ENCODE measurements at places on chromosomes 7 and 10. TPM values are rescaled to one million over a fixed set of nuclear protein-coding genes. Genes with fewer than 3 reads are reported as not detected.
A peak's percentile ranks its signal among the peaks of the same experiment; 100 is the strongest.

ZNF853 gene
- 8.7 TPM for total RNA-seq

CCDC146 gene
- 35.7 TPM for total RNA-seq

RPEL1 gene
- not detected for total RNA-seq

SH3PXD2A gene
- 10.8 TPM for total RNA-seq

RBAK gene
- total RNA-seq: 9.4 TPM

GET4 gene
- 141 TPM for total RNA-seq

TSPAN15 gene
- total RNA-seq: 35.3 TPM

GRCh38 chr10:15313843-15314242 is 57.2 kb downstream of the FAM171A1 start:
- H3K36me3 ChIP-seq: no peaks in the 10 kb centered on the region
- H3K27ac ChIP-seq: peak overlapping the region; percentile 4
- no peak overlapping the region for H3K4me3 ChIP-seq
- DNase-seq: peak; percentile 21
- H3K27me3 ChIP-seq: no peaks in the 10 kb centered on the region
- no peaks in the 10 kb centered on the region for H3K4me1 ChIP-seq

GRCh38 chr7:2802504-2803341 is 41.4 kb downstream of the GNA12 start:
- H3K36me3 ChIP-seq: no peaks in the 10 kb centered on the region
- H3K4me1 ChIP-seq: peaks cover 49% of the 10 kb centered on the region
- no peak for DNase-seq

GRCh38 chr7:106041140-106041717 is 70.9 kb downstream of the SYPL1 start:
- H3K4me1 ChIP-seq: peaks cover 18% of the 10 kb centered on the region
- no peak overlapping the region for H3K27ac ChIP-seq
- H3K4me3 ChIP-seq: no peak overlapping the region
- H3K36me3 ChIP-seq: no peaks in the 10 kb centered on the region

- peak; percentile 76 for DNase-seq
- H3K4me3 ChIP-seq: peak within 1 kb of the TSS; percentile 60
- H3K27me3 ChIP-seq: no peaks in the 10 kb centered on the region
- H3K27ac ChIP-seq: peak within 1 kb of the TSS; percentile 54
- H3K4me1 ChIP-seq: peaks cover 9% of the 10 kb centered on the region
Observed at GRCh38 chr7:19117091-19117869, at the start of gene TWIST1. Gene TWIST1, minus strand, starts transcription at chr7:19117636. Its CDS starts 315 bp downstream, at chr7:19117321.

GRCh38 chr7:127404286-127405072 is 12.0 kb upstream of the ZNF800 start:
- H3K4me1 ChIP-seq: no peaks in the 10 kb centered on the region
- no peaks in the 10 kb centered on the region for H3K36me3 ChIP-seq
- H3K27me3 ChIP-seq: no peaks in the 10 kb centered on the region
- no peak overlapping the region for H3K4me3 ChIP-seq

GRCh38 chr7:87225696-87226095 is 6.2 kb upstream of the TMEM243 start:
- no peaks in the 10 kb centered on the region for H3K27me3 ChIP-seq
- no peak overlapping the region for H3K4me3 ChIP-seq
- H3K36me3 ChIP-seq: no peaks in the 10 kb centered on the region
- H3K27ac ChIP-seq: no peak overlapping the region

GRCh38 chr10:54470324-54470631 is 330.8 kb downstream of the PCDH15 start:
- H3K27me3 ChIP-seq: no peaks in the 10 kb centered on the region
- H3K4me1 ChIP-seq: no peaks in the 10 kb centered on the region
- no peak overlapping the region for H3K27ac ChIP-seq
- DNase-seq: no peak

DNA sequence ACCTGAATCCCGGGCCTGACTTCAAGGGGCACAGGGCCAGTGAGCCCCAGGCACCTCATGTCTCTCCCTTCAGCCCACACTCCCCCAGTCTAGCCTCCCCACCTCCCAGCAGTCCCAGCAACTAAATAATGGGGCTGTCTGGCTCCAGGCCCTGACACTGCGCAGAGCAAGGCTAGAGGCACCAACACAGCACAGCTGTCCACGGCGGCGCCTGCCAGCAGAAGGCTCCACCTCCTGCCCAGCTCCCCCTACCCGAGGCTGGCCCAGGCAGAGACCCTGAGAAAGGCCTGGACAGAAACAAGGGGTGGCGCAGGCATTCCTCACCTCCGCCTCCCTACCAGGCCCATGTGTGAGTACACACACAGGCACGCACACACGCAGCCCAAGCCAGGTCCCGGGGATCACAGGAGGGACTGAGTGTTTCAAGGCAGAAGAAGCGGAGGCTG is 6.1 kb downstream of the KCNH2 start:
- no peak overlapping the region for H3K4me3 ChIP-seq
- H3K4me1 ChIP-seq: peaks cover 83% of the 10 kb centered on the region
- H3K27me3 ChIP-seq: no peaks in the 10 kb centered on the region
- no peaks in the 10 kb centered on the region for H3K36me3 ChIP-seq

DNA sequence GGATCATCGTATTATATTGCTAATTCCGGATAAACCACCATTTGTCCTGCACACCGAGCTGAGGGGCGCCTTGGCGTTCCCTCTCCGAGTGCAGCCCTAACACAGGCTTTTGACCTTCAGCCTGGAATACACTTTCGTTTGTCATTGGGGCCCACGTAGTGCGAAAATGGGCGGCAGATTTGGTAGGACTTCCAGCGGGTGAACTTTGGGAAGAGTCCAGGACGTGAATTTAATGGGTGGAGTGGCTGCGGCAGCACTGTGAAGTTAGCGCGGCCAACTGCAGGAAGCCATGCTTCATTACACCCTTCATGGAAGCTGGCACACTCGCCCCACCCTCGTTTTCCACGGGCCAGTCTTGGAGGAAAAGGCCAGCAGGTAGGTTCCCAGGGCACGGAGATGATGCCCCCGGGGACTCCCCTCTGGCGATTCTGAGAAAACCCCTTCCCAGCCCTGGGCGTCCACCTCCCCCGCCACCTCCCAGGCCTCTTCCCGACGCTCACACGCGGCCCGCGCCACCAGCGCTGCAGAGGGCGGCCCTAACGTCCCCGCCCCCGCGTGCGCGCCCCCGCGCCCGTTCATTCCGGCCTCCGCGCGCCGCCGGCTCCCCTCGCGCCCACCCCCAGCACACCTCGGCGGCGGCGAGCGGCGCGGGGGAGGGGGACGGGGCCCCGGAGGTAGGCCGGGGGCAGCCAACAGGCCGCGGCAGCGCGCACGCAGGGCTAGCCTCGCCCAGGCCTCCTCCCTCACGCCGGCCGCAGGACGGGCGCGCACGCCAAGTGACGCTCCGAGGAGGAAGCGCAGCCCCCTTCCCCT is at the start of gene MLLT10:
Gene MLLT10 (plus strand): TSS at position 766 of the 813 bp plus-strand sequence. CDS start 413 bp downstream, outside the sequence.
- no peaks in the 10 kb centered on the region for H3K27me3 ChIP-seq
- H3K27ac ChIP-seq: peak within 1 kb of the TSS; percentile 97
- H3K4me3 ChIP-seq: peak within 1 kb of the TSS; percentile 93
- no peaks in the 10 kb centered on the region for H3K36me3 ChIP-seq

GRCh38 chr7:74502216-74502891 is 48.6 kb downstream of the GTF2IRD1 start:
- H3K27me3 ChIP-seq: no peaks in the 10 kb centered on the region
- H3K4me3 ChIP-seq: no peak overlapping the region
- no peaks in the 10 kb centered on the region for H3K36me3 ChIP-seq

DNA sequence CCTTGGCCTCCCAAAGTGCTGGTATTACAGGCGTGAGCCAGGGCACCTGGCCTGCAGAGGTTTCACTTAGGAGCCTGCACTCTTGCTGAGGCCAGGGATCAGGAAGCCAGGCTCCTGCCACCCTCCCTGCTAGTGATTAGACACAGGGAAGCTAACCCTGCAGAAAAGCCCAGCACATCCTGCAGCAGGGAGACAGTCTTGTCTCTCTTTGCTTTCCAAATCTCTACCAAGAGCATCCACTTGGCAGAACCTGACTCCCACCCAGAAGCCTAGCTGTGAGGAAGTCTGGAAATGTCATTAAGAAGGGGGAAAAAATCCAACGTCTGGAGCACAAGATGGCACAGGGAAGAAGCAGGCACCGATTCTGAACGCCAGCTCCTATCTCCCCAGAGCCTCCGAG is 8.0 kb upstream of the FAM171A1 start:
- H3K36me3 ChIP-seq: no peaks in the 10 kb centered on the region
- DNase-seq: no peak
- H3K27me3 ChIP-seq: no peaks in the 10 kb centered on the region

GRCh38 chr7:45650404-45651394 is 76.5 kb downstream of the ADCY1 start:
- H3K4me1 ChIP-seq: no peaks in the 10 kb centered on the region
- H3K4me3 ChIP-seq: no peak overlapping the region
- no peak for DNase-seq
- no peaks in the 10 kb centered on the region for H3K36me3 ChIP-seq
- no peak overlapping the region for H3K27ac ChIP-seq

Measured in testis (tissue), 5 donors.